Vagina (tissue), 2 donors: ENCODE measurements at places on chromosomes 1 and 21.

GRCh38 chr1:47941609-47942239 is 55.5 kb downstream of the TRABD2B start:
- peaks cover 18% of the 10 kb centered on the region for H3K4me1 ChIP-seq
- H3K27me3 ChIP-seq: no peaks in the 10 kb centered on the region
- H3K36me3 ChIP-seq: no peaks in the 10 kb centered on the region
- DNase-seq: no peak
- no peak overlapping the region for H3K27ac ChIP-seq

- no peaks in the 10 kb centered on the region for H3K4me1 ChIP-seq
- H3K27me3 ChIP-seq: no peaks in the 10 kb centered on the region
- no peak overlapping the region for H3K4me3 ChIP-seq
- no peaks in the 10 kb centered on the region for H3K36me3 ChIP-seq
- H3K27ac ChIP-seq: no peak overlapping the region
- no peak for DNase-seq
These were observed 10.0 kb downstream of the NCF2 start for GRCh38 chr1:183580281-183580682.

- no peaks in the 10 kb centered on the region for H3K27me3 ChIP-seq
- no peak overlapping the region for H3K27ac ChIP-seq
- no peaks in the 10 kb centered on the region for H3K36me3 ChIP-seq
- H3K4me1 ChIP-seq: no peaks in the 10 kb centered on the region
- DNase-seq: no peak
- no peak overlapping the region for H3K4me3 ChIP-seq
These were observed 360.5 kb downstream of the HLX start for GRCh38 chr1:221239792-221240191.

DNA sequence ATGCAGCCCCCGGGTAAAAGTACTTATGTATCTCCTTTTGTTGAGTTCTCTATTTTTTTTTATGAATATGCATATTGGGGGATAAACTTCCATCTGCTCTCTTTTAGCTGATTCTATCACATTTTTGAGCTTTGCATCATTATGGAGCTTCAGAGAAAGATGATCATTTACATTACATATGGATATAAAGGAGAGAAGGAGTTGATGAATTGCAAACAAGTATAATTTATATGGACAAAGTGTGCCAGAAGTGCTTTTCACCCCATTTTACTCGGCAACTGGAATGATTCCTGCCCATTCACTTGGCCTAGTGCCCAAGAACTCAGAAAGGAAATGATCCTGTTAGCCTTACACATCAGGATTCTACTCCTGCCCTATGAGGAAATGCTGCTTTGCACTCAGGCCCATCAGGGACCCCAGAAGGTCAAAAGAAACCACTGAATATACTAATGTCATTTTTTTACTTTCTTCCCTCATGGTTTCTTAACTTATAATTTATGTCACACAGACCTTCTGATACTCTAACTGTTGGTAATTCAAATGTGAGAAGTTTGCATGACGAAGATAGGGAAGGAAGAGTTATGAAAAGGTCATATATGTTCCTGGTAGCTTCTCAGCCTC is 65.6 kb downstream of the SAMSN1 start:
- no peaks in the 10 kb centered on the region for H3K36me3 ChIP-seq
- no peak overlapping the region for H3K4me3 ChIP-seq
- peaks cover 6% of the 10 kb centered on the region for H3K4me1 ChIP-seq
- H3K27ac ChIP-seq: no peak overlapping the region
- DNase-seq: no peak

- H3K36me3 ChIP-seq: no peaks in the 10 kb centered on the region
- DNase-seq: no peak
- H3K4me1 ChIP-seq: peaks cover 9% of the 10 kb centered on the region
These were observed 5.6 kb downstream of the SETDB1 start for GRCh38 chr1:150931773-150932172.

DNA sequence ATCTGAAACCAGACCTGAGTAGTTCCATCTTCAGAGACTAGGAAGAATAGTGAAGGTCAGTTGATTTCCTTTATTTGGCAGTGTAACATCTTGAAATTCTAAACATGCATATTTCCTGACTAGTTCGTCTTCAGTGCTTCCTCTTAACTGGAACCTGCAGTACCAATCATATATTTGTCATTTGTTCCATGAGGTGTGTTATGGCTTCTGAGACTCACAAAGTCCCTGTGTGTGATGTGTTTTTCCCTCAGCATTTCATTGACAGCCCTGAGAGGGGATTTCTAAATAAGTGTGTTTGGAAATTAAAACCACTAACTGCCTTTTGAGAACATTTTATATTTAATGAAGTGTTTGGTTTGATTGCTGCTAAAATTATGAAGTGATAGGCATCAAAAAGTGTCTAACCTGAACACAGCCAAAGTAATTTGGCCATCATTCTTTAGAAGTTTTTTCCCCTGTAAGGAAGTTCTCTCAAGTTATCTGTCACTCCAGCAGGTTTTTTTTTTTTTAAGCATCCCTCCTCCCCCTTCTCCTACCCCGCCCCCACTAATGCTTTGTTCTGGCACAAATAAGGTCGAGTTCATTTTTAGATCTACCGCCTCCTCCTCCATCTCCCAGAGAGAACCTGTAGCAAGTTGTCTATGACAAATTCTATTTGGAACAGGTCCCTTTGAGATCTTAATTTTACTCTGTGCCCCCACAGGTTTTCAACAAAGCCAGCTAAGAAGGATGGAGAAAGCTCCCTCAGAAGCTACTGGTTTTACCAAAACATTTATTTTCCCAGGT is 61.4 kb downstream of the TMEM200B start:
- no peaks in the 10 kb centered on the region for H3K36me3 ChIP-seq
- no peaks in the 10 kb centered on the region for H3K4me1 ChIP-seq
- no peak overlapping the region for H3K4me3 ChIP-seq

GRCh38 chr1:203200916-203201315 is 14.4 kb upstream of the CHI3L1 start:
- no peaks in the 10 kb centered on the region for H3K27me3 ChIP-seq
- H3K4me3 ChIP-seq: no peak overlapping the region
- H3K36me3 ChIP-seq: no peaks in the 10 kb centered on the region
- H3K4me1 ChIP-seq: peaks cover 34% of the 10 kb centered on the region
